ENCODE measurements at places on chromosomes 16 and 17. TPM values are rescaled to one million over a fixed set of nuclear protein-coding genes. Genes with fewer than 3 reads are reported as not detected.

DNA sequence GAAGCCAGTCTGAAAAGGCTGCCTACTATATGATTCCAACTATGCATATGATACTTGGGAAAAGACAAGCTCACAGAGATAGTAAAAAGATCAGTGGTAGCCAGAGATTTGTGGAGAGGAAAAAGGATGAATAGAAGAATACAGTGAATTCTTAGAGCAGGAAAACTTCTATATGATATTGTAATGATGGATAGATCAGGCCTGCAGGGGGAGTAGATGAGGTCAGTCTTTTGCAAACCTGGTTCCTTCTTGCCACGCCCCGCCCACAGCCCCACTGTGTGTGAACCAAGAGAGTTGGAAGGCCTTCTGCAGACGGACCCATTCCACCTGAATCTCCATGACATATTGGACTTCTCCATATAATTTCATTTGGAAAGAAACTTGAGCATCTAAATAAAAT lies 761 bp upstream of the CCL8 start:
- peaks cover 17% of the 10 kb centered on the region for H3K4me1 ChIP-seq
- H3K36me3 ChIP-seq, result no peaks in the 10 kb centered on the region
- DNase-seq, result no peak
- H3K27ac ChIP-seq, result peak overlapping the region; percentile 48
- H3K4me3 ChIP-seq, result no peak overlapping the region
- H3K27me3 ChIP-seq, result no peaks in the 10 kb centered on the region

DLX4 gene
- not detected for total RNA-seq

DNA sequence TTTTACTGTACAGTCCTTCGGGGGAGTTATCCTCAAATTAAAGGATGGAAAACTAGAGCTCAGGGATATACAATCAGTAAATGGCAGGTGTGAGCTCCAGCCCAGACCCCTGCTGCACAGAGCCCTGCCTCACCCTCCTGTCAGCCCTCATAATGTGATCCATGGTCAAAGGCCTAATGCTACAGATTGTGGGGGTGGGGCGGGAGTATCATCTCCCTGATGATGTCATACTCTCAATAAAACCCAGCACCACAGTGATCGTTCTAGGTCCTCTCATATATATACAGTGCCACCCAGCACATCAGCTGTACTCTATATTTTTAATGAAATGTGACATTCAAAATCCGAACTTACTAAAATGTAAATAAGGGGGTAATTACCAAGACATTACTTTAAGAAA lies 61.5 kb downstream of the SLC39A11 start:
- DNase-seq, result no peak
- H3K4me1 ChIP-seq, result peaks cover 4% of the 10 kb centered on the region
- no peak overlapping the region for H3K27ac ChIP-seq
- H3K36me3 ChIP-seq, result no peaks in the 10 kb centered on the region
- H3K4me3 ChIP-seq, result no peak overlapping the region
- H3K27me3 ChIP-seq, result no peaks in the 10 kb centered on the region

ODAD4 gene
- 0.39 TPM for total RNA-seq

DNA sequence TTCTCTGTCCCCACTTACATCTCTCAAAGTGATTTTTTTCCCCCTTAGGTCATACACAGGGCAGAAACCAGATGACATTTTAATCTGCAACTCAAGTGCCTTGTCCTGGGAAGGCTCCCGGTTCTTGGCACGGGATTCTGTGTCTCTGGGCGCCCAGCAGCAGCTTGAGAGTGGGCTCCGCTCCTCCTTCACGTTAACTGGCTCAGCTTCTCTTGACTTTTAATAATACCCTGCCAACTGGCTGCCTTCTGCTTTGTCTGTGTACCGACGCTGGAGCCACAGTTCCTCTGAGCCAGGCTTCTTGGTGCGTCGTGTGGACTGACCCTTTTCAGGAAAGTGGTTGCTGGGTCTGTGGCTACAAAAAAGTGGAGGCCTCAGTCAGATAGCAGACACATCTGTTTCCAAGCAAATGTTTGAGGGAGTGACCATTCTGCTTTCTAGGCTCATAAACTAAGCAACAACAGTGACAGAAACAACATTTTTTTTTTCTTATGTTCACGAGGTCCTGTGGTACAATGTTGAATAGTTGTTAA lies 64.9 kb downstream of the IRF8 start:
- peaks cover 5% of the 10 kb centered on the region for H3K27me3 ChIP-seq
- no peaks in the 10 kb centered on the region for H3K36me3 ChIP-seq
- H3K4me1 ChIP-seq, result no peaks in the 10 kb centered on the region
- H3K4me3 ChIP-seq, result no peak overlapping the region
- DNase-seq, result no peak
- H3K27ac ChIP-seq, result no peak overlapping the region

DNA sequence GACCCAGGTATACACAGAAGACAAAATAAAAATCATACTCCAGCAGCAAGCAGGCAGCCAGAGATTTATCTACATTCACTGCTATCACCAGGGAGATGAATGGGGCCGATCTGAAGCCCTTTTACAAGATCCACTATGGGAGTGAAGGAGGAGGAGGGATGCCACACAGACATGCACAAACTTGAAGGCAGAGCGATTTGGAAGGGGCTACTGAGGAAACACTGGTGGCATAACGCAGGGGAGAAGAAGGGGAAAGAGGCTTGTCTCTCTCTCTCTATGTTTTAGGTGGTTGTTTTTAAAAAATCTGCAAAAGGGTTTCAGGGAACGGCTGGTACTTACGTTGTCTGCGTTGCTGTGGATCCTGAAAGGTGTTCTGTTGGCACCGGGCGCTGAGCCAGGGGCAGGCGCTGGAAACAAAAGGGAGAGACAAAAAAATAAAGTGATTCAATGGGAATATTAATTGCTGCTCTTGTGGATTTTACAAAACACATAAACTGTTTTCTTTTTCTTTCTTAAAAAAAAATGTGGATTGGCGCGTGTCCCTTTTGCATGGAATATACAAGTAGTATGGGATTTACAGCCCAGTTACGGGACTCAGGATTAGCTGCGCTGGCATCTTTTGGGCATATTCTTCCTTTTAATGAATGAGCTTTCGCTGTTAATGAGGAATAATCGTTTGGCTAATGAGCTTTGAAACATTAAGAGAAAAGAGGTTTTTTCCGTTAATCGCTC lies 255.3 kb upstream of the PMFBP1 start:
- no peaks in the 10 kb centered on the region for H3K27me3 ChIP-seq
- no peaks in the 10 kb centered on the region for H3K36me3 ChIP-seq
- no peak overlapping the region for H3K27ac ChIP-seq
- no peak for DNase-seq
- no peak overlapping the region for H3K4me3 ChIP-seq
- H3K4me1 ChIP-seq, result no peaks in the 10 kb centered on the region

KRTAP4-4 gene
- not detected for total RNA-seq

TCAP gene
- 2.6 TPM for total RNA-seq

DNA sequence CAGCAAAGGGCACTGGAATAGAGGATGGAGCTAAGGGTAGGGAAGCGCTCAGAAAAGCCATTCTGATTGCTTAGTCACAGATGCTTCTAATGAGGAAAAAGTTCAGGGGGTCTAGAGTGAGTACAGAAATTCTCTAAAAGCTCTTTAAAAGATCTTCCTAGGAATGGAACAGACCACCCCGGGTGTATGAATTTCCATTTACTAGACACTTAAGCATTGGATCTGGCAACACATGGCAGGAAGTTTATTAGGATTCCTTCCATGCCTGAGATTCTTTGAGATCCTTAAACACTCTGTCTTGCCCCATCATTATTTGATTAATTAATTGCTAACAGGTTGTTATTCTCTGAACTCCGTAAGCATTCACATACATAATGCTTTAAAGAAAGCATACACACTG lies 8.5 kb downstream of the KRTAP9-7 start:
- H3K4me3 ChIP-seq, result no peak overlapping the region
- no peaks in the 10 kb centered on the region for H3K27me3 ChIP-seq
- no peak overlapping the region for H3K27ac ChIP-seq
- no peaks in the 10 kb centered on the region for H3K36me3 ChIP-seq
- no peaks in the 10 kb centered on the region for H3K4me1 ChIP-seq

DNA sequence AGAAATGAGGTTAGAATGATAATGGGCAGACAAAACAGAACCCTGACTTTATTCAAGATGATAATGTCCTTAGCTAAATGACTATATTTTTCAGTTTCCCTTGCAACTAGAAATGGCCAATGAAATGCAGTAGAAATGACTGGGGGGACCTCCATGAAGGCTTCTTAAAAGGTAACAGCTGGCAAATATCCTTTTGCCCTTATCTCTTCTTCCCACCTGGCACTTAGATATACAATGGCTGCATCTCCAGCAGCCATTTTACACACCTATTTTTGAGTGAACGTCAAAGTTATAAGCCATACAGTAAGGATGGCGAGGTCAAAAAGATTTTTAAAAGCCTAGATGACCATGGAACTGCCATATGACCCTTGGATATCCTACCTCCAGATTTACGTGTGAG lies 39.9 kb downstream of the USP32 start:
- no peak overlapping the region for H3K27ac ChIP-seq
- no peak for DNase-seq
- peaks cover 26% of the 10 kb centered on the region for H3K4me1 ChIP-seq
- H3K36me3 ChIP-seq, result no peaks in the 10 kb centered on the region

- H3K4me3 ChIP-seq, result no peak overlapping the region
- peaks cover 4% of the 10 kb centered on the region for H3K27me3 ChIP-seq
- peaks cover 7% of the 10 kb centered on the region for H3K4me1 ChIP-seq
- H3K27ac ChIP-seq, result no peak overlapping the region
- no peak for DNase-seq
Observed at GRCh38 chr17:73947966-73948355, 255.5 kb upstream of the RPL38 start.

CLN3 gene
- total RNA-seq, result 25.6 TPM

KRT28 gene
- total RNA-seq, result not detected

- no peaks in the 10 kb centered on the region for H3K4me1 ChIP-seq
- DNase-seq, result no peak
- no peak overlapping the region for H3K4me3 ChIP-seq
- H3K27me3 ChIP-seq, result no peaks in the 10 kb centered on the region
- H3K27ac ChIP-seq, result no peak overlapping the region
Observed at GRCh38 chr16:11611871-11612664, 25.3 kb upstream of the LITAF start.

CTRB1 gene
- total RNA-seq, result 1.7 TPM

DNA sequence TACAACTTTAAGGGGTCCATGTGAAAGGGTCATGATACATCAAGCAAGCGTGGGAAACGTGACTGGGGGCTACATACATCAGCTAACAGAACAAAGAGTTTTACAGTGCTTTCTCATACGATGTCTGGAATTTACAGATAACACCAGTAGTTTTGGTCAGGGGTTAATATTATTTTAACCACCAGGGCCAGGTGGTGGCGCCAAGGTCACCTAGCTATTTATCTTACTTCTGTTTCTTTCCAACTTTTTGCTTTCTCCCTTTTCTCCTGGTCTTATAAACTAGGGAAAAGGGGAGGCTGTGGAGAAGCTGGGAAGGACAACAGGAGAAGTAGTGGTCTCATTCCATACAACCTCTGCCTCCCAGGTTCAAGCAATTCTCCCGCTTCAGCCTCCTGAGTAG lies 37.9 kb downstream of the CLEC3A start:
- no peaks in the 10 kb centered on the region for H3K27me3 ChIP-seq
- no peaks in the 10 kb centered on the region for H3K36me3 ChIP-seq
- no peaks in the 10 kb centered on the region for H3K4me1 ChIP-seq
- H3K4me3 ChIP-seq, result no peak overlapping the region

DNA sequence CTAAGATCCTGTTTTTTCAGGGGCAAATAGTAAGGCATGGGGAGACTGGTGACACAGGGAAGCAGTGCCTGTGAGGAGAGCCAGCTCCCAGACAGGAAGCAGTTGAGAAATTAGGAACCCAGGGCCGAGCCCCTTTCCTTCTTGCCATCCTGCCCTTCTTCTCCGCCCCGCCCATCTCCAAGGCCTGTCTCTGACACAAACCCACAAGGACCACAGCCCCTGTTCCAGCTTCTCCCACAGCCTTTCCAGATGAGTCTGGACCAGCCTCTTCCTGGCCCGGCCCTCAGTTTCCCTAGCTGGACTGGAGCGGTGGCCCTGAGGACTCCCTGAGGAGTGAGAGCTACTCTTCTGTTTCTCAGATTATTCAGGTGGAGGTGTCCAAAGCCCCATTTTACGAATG lies 9.9 kb downstream of the CCDC102A start:
- no peak overlapping the region for H3K27ac ChIP-seq
- no peak for DNase-seq
- no peaks in the 10 kb centered on the region for H3K36me3 ChIP-seq
- H3K4me1 ChIP-seq, result peaks cover 12% of the 10 kb centered on the region
- H3K27me3 ChIP-seq, result no peaks in the 10 kb centered on the region

- H3K27ac ChIP-seq, result no peak overlapping the region
- H3K36me3 ChIP-seq, result peaks cover 4% of the 10 kb centered on the region
- no peaks in the 10 kb centered on the region for H3K4me1 ChIP-seq
Observed at GRCh38 chr17:20236578-20237227, 227.5 kb downstream of the SPECC1 start.

DPEP3 gene
- not detected for total RNA-seq

CDK3 gene
- not detected for total RNA-seq

GRCh38 chr16:26019381-26020242 lies 327.9 kb downstream of the HS3ST4 start:
- H3K27ac ChIP-seq, result no peak overlapping the region
- no peak for DNase-seq
- H3K4me3 ChIP-seq, result no peak overlapping the region
- H3K27me3 ChIP-seq, result no peaks in the 10 kb centered on the region
- no peaks in the 10 kb centered on the region for H3K4me1 ChIP-seq

DNA sequence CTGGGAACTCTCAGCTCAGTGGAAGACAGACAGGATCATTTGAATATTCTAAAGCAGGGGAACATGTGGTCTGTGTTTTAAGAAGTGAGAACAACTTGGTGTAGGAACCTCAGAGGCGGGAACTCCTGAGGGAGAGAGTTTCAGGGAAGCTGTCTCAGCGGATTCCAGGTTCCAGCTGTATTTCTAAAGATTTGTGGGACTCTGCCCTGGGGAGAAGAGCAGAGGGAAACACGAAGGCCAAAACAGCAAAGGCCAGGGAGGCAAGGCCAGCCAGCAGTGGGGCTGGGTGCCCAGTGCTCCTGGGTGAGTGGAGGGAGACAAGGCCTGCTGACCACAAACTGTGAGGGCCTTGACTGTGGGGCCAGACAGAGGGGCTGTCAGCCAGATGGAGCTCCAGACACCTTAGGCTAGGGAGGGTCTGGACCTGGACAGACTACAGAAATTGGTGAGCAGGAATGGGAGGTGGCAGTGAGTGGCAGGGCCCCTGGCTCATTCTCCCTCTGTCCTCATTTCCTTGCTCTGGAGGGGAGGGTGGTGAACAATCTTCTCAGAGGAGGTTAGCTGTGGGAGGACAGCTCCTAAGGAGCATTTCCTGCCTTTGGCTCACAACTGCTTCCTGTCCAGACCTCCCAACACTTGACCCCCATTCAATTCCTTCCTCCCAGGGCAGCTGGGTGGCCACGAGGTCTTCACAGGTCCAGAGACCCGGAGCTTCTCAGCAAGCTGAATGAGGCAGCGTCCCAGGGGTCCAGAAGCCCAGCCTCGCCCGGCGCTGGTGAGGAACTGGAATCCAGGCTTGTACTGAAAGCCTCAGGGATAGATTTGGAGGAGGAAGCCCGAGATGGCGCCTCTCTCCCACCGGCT lies 21.0 kb upstream of the FZD2 start:
- peak; percentile 17 for DNase-seq
- H3K4me1 ChIP-seq, result peaks cover 3% of the 10 kb centered on the region
- H3K27ac ChIP-seq, result peak overlapping the region; percentile 70
- no peak overlapping the region for H3K4me3 ChIP-seq

FOXN1 gene
- 0.06 TPM for total RNA-seq
